ENCODE measurements at places on chromosomes 3 and 15.

- DNase-seq: no peak
Observed at GRCh38 chr3:129424185-129424841, 4.1 kb downstream of the EFCAB12 start.

DNA sequence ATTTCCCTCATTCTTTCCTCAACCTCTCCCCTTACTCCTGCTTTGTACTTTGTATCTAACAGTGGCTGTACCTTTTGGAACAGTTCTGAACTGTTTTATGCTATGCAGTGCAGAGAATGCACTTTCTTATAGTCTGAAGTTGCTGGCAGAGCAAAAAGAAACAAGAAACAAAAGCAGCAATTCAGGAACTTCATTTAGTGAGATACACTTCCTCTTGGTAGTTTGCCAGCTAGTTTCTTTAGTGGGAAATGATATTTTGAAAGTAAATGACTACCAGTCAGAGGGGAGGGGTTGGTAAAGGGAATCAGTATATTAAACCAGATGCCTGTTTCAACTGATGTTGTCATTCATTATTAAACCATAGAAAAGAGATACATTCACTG lies 55.0 kb upstream of the CHD2 start:
- DNase-seq: no peak

DNA sequence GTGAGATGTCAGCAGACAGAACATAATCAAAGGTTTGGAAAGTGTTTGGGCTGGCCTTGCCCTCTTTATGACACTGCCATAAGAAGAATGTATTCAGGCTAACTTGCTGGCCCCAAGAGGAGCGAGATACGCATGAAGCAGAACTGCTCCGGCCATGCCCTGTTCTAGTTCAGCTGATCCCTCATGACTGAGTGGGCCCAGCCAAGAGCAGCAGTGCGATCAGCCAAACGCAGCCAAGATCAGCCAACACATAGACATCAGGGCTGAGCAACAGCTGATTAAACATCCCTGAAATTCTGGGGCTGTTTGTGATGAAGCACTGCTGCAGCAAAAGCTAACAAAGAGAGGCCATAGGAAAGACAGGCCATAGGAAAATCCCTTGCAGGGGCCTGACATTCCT lies 24.1 kb downstream of the POMGNT2 start:
- DNase-seq: no peak

DNA sequence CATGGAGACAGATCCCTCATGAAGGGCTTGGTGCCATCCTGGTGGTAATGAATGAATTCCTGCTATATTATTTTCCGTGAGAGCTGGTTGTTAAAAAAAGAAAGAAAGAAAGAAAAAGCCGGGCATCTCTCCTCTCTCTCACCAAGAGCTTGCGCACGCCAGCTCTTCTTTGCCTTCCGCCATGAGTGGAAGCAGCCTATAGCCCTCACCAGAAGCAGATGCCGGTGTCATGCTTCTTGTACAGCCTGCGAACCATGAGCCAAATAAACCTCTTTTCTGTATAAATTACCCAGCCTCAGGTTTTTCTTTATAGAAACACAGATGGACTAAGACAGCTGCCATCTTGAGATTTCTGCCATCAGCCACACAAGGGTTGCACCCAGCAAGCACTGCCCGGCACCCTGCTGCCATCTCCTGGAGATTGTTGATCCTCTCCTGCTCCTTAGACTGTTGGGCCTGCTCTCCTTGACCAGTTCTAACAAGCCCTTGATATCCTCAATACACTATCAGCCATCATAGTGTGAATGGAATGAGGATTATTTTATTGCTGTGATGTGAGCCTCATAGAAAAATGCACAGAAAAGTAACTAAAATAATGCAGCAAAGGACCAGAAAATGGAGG lies 3.5 kb upstream of the AHSG start:
- no peak for DNase-seq

- no peak for DNase-seq
Observed at GRCh38 chr3:3074551-3075257, 35.5 kb downstream of the IL5RA start.

DNA sequence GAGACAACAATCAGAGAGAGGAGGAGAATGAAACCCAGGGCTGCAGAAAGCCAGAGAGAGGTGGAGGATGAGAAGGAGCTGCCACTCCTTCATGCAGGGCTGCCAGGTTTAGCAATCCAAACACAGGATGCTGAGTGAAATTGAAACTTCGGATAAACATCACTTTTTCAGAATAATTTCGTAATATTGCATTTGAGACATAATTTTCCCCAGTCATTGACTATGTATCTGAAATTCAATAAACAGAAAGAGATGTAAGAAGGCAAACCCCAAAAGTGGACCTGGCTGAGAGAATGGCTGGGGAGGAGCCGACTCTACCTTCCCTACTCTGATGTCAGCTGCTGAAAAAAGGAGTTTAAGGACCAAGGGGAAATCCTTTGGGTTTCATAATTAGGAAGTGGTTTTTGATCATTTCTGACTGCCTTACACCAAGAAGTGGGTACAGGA lies 33.8 kb downstream of the SLC9A9 start:
- no peak for DNase-seq

- no peak for DNase-seq
Observed at GRCh38 chr3:66838704-66839103, 159.4 kb upstream of the KBTBD8 start.

GRCh38 chr3:126731044-126731443 lies 27.0 kb downstream of the CHCHD6 start:
- DNase-seq: no peak

- DNase-seq: no peak
Observed at GRCh38 chr3:146343551-146343950, 92.6 kb upstream of the PLSCR4 start.

DNA sequence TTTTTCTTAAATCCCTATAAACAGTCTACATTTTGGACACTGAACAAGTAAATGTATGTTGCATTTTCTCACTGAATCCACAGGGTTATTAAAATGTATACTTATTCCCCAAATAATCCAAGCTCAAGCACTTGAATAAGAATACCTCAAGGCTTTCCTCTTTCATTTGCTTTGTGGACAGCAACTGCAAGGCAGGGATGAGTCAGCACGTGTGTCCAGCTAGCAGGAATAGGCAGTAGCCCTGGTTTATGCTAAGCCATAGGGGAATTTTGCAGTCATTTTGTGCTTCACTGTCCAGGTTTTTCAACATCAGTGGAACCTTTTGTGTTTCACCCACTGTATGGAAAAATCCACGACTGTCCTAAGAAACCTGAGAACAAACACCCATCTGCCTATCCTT lies 96.7 kb upstream of the KCNMB2 start:
- DNase-seq: no peak

DNA sequence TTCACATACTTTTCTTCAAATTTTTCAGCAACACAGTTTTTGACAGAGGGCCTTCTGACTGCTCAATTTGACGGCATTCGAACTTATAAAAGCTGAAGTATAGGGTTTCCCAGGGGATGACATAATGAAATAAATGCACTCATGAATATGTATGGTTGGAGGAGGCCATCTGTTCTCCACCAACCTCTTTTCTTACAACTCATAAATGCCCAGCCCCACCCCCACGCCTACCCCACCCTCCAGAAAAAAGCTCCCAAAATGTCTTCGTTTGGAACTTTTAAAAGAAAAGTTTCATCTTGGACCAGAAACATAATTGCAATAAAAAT lies 211.6 kb upstream of the LRRN1 start:
- no peak for DNase-seq

GRCh38 chr3:24165603-24165982 lies 220.5 kb downstream of the NR1D2 start:
- DNase-seq: no peak

DNA sequence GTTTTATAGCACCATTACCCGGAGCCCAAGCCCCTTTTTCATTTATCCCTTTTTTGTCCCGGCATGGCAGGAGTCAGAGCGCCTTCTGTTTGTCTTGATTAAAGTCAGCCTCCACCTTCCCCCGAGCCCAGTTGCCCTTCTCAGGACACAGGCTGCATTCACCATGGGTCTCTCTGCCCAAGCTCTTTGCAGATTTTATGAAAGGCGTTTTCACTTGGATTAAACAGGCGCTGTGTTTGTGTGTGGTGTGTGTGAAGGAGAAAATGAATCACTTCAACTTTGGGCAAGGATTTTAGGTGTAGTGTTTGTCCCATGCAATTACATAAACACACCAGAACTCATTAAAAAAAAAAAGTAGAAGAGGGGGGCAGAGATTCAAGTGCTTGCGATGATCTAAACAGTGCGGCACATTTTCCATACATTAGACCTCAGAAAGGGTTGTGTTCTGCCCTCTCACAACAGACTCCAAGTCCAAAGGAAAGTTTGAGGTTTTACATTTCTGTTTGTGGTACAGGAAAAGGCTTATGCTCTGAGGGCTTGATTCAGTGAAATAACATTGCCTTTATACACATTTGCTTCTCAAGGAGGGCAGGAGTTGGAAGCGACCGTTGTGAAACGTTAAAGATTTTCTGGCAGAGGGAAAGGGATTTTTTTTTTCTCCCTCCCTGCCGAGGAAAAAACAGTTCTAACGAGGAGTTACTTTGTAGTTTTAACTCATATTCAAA lies 14.5 kb upstream of the IL16 start:
- no peak for DNase-seq

GRCh38 chr15:74884428-74885223 lies 5.2 kb upstream of the MPI start:
- no peak for DNase-seq

- no peak for DNase-seq
Observed at GRCh38 chr3:64131725-64132469, 93.4 kb downstream of the PRICKLE2 start.

- no peak for DNase-seq
Observed at GRCh38 chr3:182516597-182517336, 276.5 kb upstream of the ATP11B start.

GRCh38 chr3:16377196-16377595 lies 112.2 kb downstream of the OXNAD1 start:
- DNase-seq: no peak

DNA sequence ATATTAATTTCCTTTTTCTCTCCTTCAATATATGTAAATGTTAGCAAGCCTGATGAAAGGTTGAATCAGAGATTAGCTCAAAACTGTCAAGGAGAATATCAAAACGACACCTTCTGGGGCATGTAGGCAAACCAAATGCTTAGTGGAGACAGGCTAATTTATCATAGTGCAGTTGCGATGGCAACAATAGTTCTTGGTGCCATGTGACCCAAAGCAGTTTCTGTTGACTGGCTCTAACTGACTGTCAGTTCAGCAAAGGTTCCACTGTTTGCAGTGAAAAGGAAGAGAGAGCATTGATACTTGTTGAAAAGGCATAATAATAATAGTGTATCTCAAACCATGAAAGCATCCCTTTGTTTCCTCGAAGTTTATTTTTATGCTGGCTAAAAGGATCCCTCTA lies 513.9 kb downstream of the NLGN1 start:
- peak; percentile 21 for DNase-seq

DNA sequence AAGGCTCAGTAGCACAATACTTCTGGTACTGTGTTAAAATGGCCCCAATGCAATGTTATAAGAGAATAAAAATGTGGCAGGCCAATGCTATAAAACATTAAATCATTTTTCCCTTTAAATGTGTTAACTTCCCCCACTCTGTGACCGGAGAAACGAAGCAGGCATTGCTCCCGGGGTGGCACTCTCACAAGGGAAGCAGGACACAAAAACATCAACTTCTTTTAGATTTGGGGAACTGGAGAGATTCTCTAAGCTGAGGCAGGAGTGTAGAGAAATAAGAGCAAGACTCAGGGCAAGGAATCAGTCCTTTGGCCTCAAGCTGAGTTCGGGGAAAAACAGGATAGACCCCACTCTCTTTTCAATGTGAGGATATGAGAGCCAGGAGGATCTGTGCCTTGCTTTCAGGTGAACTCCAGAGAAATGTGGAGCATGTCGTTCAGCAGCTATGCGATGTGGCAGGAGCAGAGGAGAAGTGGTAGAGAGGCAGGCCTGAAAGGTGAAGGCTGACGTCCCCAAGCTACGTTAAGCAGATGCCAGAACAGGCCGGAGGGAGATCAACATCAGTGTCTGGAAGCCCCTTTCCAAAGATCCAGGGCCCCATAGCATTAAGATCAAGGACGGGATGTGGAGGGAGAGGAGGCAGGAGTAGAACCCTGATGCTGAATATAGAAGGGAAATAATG lies 160.2 kb downstream of the PLD1 start:
- no peak for DNase-seq

DNA sequence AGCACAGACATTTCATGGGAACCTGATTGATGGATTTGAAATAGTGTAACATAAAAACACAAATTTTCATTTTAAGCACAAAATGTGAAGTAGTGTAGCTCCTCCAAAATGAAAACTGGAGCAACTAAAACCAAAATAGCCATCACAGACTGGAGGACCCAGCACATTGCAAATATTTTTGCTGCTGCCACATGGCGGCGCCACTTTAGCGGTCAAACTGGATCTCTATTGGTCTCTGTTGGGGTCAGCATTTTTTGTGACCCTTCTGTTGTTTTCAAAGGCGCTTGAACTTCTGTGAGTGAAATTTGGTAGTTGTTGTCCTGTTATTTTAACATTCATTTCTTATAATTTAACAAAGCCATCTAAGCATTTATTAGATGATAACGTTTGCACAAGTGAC lies 259.9 kb downstream of the IL20RB start:
- DNase-seq: no peak

DNA sequence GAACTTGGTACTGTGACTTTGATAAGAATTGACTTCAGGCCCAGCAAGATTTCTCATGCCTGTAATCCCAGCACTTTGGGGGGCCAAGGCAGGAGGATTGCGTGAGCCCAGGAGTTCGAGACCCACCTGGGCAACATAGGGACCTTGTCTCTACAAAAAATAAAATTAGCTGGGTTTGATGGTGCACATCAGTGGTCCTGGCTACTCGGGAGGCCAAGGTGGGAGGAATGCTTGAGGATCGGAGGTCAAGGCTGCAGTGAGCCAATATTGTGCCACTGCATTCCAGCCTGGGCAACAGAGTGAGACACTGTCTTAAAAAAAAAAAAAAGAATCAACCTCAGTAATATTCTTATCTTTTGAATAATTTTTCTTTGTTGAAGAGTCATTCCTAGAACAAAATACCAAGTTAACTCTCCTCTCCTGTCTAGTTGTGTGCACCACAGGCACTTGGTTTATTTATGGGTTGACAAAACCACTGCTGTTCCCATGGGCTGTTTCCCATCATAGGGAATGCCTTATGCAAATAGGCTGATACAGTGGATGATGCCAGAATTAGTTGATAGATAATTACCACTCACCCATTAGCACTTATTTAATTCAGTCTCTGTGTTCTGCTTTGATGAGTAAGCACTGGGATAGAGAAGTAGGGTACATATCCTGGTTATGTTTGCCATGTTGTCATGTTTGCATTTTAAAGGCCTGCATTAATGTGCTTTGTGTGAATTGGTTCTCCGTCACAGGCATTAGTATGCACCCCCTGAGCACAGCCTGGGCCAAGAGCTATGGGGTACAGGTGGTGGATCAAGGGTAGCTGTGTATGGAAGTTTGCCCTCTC lies 32.9 kb downstream of the TRAK1 start:
- no peak for DNase-seq

DNA sequence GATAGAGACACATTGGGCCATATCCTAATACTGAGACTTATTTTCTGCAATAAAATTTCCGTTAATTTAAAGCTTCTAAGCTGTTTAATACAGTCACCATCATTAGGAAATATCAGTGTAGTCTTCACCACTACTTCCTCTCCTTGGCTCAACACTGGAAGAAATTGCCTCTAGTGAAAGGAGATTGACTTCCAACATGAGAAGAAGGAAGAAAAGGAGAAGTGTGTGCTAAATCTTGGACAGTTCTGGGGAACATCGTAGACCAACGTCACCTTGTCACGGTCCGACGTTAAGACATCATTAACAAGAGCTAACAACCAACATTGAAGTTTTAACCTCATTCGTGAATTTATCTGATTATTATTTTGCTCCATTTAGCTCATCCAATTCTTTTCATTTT lies 987.0 kb upstream of the CFAP20DC start:
- no peak for DNase-seq
